Neural progenitor cell (in vitro differentiated cells): ENCODE measurements at places on chromosomes 16 and 17. TPM values are rescaled to one million over a fixed set of nuclear protein-coding genes. Genes with fewer than 3 reads are reported as not detected.
A peak's percentile ranks its signal among the peaks of the same experiment; 100 is the strongest.

GRCh38 chr16:70768203-70768580 is 32.8 kb downstream of the VAC14 start:
- H3K27ac ChIP-seq, result no peak overlapping the region
- H3K36me3 ChIP-seq, result no peaks in the 10 kb centered on the region
- no peak for DNase-seq
- no peaks in the 10 kb centered on the region for H3K4me1 ChIP-seq
- no peak overlapping the region for H3K4me3 ChIP-seq
- H3K27me3 ChIP-seq, result no peaks in the 10 kb centered on the region

DNA sequence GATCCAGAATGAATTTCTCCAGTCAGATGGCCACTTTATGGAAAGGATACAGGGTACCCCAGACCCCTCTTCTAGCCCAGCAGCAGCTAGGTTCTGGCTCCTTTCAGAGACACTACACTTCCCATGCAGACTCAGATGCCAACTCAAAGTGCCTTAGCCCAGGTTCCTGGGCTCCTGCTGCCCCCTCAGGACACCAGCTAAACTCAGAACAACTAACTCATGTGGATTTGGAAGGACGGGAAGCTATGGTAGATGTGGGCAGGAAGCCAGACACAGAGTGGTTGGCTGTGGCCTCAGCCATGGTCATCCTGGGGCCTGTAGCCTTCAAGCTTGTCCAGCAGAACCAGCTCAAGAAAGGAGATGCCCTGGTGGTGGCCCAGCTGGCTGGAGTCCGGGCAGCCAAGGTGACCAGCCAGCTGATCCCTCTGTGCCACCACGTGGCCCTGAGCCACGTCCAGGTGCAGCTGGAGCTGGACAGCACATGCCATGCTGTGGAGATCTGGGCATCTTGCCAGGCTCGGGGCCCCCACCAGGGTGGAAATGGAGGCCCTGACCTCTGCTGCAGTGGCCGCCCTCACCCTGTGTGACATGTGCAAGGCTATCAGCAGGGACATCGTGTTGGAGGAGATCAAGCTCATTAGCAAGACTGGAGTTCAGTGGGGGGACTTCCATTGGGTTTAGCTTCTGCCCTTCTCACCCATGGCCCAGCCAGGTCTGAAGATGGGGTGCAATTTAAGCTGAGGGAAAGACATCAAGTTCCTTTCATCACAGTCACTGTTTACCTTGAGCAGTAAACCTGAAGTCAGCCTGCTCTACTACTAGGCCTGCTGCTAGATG is 111.8 kb downstream of the N4BP1 start:
- no peaks in the 10 kb centered on the region for H3K27me3 ChIP-seq
- peaks cover 16% of the 10 kb centered on the region for H3K4me1 ChIP-seq
- H3K4me3 ChIP-seq, result no peak overlapping the region
- no peak overlapping the region for H3K27ac ChIP-seq
- DNase-seq, result no peak
- H3K36me3 ChIP-seq, result no peaks in the 10 kb centered on the region

DNA sequence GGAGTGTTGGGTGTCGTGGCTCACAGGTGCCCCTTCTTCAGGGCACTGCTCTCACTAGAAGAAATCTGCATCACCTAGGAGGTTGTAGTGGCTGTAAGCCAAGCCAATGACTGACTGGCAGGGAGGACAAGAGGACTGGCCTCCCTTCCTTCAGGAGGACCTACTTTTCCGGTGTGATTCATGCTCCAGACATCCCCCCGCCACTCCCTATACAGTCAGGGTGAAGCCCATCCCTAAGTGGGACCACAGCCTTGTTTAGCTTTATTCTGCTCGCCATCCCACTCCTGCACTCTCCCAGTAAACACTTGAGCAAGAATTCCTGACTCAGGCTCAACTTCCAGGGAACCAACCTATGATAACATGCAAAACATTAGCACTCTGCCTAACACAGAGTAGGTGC is 67.0 kb downstream of the PLCG2 start:
- DNase-seq, result no peak
- H3K36me3 ChIP-seq, result no peaks in the 10 kb centered on the region
- H3K4me1 ChIP-seq, result peaks cover 6% of the 10 kb centered on the region

DNA sequence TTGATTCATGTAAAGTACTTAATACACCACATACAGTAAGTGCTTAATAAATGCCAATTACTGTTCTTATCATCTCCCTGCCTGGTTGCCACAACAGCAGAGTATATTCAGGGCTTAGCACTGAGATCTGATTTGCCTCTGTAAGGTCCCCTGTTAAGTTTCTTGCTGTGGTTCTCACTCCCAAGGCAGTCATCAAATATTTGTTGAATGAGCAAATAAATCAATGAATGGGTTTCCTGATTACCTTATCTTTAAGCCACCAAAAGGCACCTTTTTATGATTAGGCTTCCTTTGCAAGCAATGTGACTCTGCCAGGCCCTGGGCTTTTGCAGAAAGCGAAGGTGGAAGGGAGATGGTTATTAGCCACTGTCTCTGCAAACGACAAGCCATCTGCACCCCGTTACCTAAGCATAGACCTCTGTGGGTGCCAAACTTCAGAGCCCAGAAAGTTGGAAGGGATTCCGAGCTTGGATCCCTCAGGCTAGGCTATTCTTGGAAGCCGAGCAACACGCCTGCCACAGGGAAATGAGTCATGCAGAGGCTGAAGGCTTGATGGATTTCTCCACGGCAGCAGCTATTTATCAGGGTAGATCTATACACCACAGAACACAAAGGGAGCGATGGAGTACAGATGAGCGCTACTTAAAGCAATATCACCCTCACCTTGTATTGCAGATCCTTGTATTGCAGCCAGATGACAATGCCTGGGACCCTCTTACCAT is 102.0 kb downstream of the GRIN2A start:
- no peaks in the 10 kb centered on the region for H3K36me3 ChIP-seq
- no peak overlapping the region for H3K27ac ChIP-seq
- H3K4me3 ChIP-seq, result no peak overlapping the region
- peaks cover 15% of the 10 kb centered on the region for H3K4me1 ChIP-seq
- no peaks in the 10 kb centered on the region for H3K27me3 ChIP-seq
- DNase-seq, result no peak

- DNase-seq, result no peak
- H3K4me3 ChIP-seq, result no peak overlapping the region
- H3K27me3 ChIP-seq, result no peaks in the 10 kb centered on the region
- no peaks in the 10 kb centered on the region for H3K36me3 ChIP-seq
- H3K4me1 ChIP-seq, result no peaks in the 10 kb centered on the region
Observed at GRCh38 chr16:58481226-58481869, 18.6 kb upstream of the NDRG4 start.

- H3K27ac ChIP-seq, result peak within 1 kb of the TSS; percentile 87
- peak within 1 kb of the TSS; percentile 95 for H3K4me3 ChIP-seq
- peak; percentile 96 for DNase-seq
- no peaks in the 10 kb centered on the region for H3K36me3 ChIP-seq
- H3K27me3 ChIP-seq, result no peaks in the 10 kb centered on the region
Observed at GRCh38 chr16:75647492-75648264, at the start of the genes KARS1 and TERF2IP. Gene KARS1 (minus strand): TSS chr16:75647665. CDS start chr16:75647639, 26 bp downstream. Gene TERF2IP (plus strand): TSS chr16:75647773. CDS start chr16:75647883, 110 bp downstream.

CCL16 gene
- total RNA-seq, result not detected in 2 replicates

TBC1D3E gene
- total RNA-seq, result not detected in 2 replicates

ZP2 gene
- not detected in 2 replicates for total RNA-seq

GFER gene
- total RNA-seq, result 35.1 and 35.5 TPM in 2 replicates
